Hypothalamus (tissue), 51 donors: ENCODE measurements at places on chromosomes 5 and 9.
A peak's percentile ranks its signal among the peaks of the same experiment; 100 is the strongest.

DNA sequence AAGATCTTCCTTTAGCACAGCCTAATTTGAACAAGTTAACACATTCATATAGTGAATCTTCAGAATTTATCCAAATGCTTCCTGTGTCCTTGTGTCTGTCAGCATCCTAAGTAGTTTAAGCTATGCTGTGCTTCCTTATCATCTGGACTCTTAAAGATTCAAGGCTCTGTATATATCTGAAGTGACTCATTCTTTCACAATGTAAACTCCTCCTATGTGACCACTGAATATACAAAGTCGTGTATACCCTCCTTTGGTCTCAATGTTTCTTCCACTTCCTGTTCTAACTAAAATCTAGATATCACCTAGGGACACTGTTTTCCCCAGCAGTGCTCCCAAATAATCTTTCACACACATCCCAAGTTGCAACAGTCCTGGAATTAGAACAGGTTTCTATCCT lies 935.7 kb upstream of the NUDT12 start:
- no peak for DNase-seq

GRCh38 chr5:68467794-68468193 lies 252.2 kb downstream of the PIK3R1 start:
- no peak for DNase-seq

GRCh38 chr5:178207917-178208280 lies 3.6 kb downstream of the HNRNPAB start:
- DNase-seq = no peak

DNA sequence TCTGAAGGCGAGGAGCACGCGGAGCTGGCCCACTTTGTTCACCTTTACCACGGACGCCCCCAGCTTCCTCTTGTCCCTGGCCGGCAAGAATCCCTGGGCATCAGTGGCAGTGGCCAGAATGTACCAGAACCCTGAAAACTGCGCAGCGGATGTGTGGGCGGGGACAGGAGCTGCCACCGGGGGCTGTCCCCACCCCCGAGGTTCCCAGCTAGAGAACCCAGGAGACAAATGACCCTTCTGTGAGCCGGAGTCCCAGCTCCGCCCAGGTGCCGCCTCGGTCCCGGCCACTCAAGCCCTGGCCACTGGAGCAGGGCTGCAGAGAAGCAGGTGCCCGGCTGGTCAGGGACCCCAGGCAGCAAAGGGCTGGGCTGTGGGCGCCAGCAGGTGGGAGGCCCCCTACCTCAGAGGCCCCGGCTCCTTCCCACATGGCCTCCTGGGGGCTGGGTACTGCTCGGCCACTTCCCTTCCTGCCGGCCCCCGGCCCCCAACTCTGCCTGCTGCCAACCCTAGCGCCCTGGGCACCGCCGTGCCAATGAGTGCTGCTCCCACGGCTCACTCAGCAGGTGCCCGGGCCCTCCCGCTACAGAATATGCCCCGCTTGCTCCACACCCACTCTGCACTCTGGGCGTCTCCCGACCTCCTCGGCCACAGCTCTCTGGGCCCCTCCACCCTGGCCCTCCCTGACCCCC lies 713 bp downstream of the LCN10 start:
- DNase-seq = no peak

DNA sequence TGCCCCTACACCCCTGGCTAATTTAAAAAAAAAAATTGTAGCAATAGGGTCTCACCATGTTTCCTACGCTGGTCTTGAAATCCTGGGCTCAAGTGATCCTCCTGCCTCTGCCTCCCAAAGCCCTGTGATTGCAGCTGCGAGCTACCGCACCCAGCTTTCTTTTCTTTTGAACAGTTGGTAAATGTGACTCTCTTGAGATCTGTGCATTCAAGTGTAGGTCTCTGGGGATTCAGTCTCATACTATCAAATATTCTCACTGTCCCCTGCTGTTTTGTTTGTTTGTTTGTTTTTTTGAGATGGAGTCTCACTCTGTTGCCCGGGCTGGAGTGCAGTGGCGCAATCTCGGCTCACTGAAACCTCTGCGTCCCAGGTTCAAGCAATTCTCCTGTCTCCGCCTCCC lies 42.3 kb upstream of the CXXC5 start:
- DNase-seq = no peak

DNA sequence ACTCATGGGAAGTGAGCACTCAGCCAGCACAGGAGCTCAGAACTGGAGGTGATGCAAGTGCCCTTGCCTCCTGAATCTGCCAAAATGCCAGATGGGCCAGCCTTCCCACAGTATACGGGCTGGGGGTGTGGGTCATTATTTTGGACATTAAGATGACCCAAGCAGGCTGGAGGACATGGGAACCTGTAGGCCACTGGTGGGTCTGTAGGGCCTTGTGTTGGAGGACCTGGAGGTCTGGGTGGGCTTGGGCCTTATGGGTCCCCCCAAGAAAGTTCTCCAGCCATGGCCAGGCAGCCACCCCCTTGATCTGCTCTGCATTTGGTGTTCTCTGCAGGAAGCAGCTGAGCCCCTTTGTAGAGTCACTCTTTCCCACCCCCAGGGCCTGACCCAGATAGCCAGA lies 71.0 kb upstream of the ANGPTL2 start:
- no peak for DNase-seq

DNA sequence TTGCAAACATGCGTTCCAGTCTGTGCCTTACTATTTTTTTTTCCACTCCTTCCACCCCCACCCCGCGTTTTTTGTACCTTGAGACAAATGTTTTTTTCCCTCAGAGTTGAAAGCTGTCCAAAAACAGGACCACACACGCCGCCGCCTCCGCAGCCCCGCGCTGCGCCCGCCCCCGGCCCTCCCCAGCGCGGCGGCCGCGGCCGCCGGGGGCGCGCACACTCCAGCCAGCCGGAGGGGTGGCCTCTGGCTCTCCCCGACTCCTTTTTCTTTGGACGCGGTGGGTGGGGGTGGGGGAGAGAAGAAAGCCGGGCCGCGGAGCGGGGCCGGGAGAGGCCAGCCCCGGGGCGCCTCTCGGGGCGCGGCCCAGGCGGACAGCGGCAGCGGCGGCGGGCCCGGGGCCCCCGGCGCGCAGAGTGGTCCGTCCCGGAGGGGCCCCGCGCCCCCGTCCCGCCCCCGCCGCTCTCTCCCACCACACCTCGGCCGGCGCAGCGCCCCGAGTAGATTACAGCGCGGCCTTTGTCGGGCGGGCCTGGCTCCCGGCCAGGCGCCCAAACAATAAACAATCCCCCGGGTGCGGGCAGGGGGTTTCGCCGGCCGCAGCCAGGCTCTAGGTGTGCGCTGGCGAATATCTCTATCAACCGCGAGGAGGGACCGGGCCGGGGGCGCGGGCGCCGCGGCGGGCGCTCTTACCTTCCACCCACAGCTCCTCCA lies 10.9 kb downstream of the PTCH1 start:
- DNase-seq = peak; percentile 26

GRCh38 chr9:134313470-134313869 lies 12.8 kb upstream of the RXRA start:
- DNase-seq = no peak

GRCh38 chr5:68543212-68543611 lies 327.7 kb downstream of the PIK3R1 start:
- DNase-seq = no peak

DNA sequence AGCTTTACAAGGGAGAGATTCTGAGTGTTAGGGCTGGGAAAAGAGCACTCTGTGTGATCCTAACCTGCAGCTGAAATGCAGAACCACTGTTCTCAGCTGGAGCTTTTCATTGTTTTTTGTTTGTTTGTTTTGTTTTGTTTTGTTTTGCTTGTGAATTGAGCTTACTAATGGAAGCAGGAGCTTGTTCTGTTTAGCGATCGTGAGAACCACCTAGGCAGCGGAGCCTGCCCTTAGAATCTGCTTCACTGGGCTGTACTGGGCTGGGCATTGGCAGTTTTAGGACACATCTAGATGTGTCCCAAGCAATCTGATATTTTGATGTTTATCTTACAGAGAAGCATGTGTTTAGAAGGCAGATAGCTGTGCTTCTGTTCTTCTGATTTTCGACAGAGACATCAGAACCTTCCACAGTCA lies 14.3 kb downstream of the SYK start:
- no peak for DNase-seq

GRCh38 chr9:5231212-5231611 lies at the start of gene INSL4:
Gene INSL4, plus strand, starts transcription at chr9:5231419. Its CDS starts 105 bp downstream, at chr9:5231524.
- DNase-seq = no peak

GRCh38 chr9:37732952-37733351 lies 20.7 kb upstream of the TRMT10B start:
- DNase-seq = no peak

- DNase-seq = no peak
Observed at GRCh38 chr5:150575745-150576448, 64.6 kb upstream of the SYNPO start.

DNA sequence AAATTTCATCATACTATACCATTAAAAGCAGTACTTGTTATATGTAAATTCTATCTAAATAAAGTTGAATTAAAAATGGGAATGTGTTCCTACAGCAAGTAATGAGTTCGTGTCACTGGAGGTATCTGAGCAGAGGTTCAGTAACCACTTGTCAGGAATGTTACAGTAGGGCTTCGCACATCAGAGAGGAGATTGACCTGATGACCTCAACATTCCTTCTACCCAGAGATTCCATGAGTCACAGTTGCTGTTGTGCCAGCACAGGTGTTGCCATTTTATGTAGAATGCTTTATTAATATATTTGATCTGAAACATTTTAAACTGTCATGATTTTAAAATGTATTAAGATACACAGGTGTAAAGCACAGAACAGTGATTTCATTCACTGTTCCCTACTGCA lies 60.3 kb downstream of the STX17 start:
- DNase-seq = no peak

GRCh38 chr9:109381011-109381729 lies 60.3 kb upstream of the EPB41L4B start:
- DNase-seq = no peak

- no peak for DNase-seq
Observed at GRCh38 chr9:100856238-100856637, 172.3 kb upstream of the PLPPR1 start.

GRCh38 chr5:133497608-133498348 lies 114.6 kb downstream of the FSTL4 start:
- DNase-seq = no peak

DNA sequence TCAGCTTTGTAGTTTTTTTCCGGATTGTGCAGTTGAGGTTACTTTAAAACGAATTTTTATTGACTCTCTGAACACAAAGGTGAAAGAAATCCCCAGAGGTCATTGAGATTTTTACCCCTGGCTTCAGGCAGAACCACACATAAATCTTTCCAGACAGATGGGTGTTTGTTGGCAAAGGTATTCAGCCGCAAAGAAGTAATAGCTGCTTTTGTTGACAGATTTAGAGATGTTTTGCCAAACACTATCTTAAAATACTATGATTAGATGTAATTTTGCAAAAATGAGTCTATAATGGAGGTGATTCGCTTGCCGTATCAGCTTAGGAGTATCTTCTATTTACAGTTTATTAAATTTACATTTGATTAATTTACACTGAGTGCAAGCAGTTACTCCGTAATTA lies 418.3 kb upstream of the CLINT1 start:
- DNase-seq = no peak

- DNase-seq = no peak
Observed at GRCh38 chr5:119290161-119290569, 65.7 kb upstream of the TNFAIP8 start.

DNA sequence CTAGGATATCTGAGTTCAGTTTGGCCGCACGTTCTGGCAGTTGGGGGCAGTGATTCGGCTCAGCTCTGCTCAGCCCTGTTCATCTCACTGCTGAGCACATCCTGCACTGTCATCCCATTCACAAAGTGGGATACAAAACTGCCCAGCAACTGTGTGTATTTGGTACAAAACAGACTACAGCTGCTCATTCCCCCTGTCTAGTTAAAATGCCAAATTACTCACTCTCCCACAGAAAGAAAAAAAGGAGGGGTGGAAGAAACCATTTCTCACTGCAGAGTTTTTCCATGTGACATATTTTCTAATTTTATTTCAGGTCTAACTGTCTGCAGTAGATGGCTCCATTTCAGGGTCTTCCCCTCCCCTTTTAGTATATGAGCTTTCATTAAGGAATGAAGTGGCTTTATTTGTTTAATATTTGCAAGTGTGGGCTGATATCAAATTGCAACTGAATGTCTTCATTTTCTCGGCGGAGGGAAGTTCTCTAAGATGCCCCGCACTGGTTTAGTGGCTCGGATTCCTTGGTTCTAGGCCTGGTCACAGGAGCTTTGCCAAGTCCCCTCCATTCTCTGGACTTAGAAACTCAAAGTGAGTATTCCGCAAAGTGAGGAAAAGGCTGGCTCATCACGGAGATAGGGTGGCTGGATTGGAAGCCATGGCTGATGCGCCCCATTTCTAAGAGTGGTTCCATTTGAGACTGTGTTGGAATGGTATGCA lies 14.7 kb downstream of the COL15A1 start:
- no peak for DNase-seq

DNA sequence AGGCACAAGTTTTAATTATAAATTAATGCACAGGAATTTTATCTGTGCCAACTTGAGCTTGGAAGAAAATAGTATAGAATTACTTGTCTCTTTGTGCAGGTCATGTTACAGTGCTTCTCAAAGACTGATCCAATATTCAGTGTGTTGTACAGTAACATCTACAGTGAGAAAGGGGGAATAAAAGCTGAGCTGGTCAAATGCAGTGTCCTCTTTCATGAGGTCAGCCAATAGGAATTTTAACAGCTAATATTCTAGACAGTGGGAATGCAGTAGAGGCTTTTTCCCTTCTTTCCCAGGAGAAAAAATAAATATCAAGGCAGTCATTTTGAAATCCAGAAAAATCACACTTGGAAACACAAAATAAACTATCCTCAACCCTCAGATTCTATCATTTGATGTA lies 95.7 kb upstream of the ITGA1 start:
- DNase-seq = no peak

GRCh38 chr9:98977246-98977714 lies 33.6 kb downstream of the COL15A1 start:
- DNase-seq = no peak

DNA sequence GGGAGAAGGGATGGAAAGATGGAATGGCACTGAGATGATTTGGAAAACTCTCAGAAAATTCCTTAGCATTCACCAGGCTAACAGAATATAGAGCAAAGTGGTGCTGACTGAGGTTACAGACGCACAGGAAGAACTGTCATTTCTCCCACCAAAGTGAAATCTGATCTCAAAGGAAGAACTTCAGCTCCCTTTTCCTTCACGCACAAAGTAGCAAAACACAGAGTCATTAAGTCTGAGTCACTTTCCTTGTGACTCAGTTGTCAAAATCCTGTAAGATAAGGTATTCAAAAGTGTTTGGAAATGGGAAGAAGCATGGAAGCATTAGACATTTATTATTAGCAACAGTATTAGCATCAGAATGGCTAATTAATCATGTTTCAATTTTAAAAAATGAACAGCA lies 11.7 kb downstream of the MPDZ start:
- no peak for DNase-seq
